ENCODE measurements at places on chromosomes 16 and 17.

DNA sequence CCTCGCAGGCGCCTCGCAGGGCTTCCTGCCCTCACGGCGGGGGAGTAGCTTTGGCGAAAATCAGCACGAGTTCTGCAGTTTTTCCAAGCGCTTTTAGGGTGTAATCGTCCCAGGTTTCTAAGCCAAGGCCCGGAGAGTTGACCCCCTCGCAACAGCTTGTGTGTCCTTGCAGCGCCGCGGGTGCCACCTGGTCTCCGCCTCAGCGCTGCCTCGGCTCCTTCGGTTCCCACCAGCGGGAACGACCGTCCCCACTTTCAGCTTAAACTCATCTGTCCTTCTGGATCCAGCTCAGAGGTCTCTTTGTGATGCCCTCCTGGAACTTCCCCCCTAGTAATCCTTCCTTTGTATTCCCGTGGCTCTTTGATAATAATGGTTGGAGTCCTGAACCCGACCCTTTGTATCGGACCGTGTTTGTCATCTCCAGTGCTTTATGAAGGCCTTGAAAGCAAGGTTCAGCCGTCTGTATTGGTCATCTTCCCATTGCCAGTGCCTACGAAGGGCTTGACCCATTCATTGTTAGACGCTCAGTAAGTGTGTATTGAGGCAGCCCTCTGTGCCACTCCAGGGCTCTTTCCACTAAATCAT, 858 bp upstream of the SMARCE1 start:
- DNase-seq = no peak

- DNase-seq = no peak
These were observed 110.2 kb downstream of the SOCS1 start for GRCh38 chr16:11145819-11146211.

DNA sequence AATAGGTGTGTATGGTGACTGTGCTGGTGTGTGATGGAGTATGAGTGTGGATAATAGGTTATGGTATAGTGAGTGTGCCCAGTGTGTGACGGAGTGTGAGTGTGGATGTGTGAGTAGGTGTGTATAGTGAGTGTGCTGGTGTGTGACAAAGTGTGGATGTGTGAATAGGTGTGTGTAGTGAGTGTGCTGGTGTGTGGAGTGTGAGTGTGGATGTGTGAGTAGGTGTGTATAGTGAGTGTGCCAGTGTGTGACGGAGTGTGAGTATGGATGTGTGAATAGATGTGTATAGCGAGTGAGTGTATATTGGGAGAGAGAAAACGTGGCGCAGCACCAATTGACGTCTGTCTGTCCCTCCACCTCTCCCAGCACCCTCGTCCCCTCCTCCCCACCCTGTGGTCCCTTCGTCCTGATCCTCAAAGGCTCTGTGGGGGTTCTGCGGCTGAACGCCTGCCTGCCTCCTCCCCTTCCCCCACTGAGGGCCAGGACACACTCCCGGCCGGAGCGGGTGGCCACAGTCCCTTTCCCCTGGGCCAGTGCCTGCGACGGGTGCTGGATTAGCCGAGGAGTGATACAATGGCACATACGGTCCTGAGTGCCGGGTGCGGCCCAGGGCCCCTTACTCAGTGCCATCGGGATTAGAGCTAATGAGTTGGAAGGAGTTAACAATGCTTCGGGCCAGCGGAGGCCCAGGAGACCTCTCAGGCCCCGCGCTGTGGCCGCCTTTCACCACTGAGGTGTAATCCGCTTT, 160.0 kb downstream of the MRM1 start:
- DNase-seq = no peak

- DNase-seq = no peak
These were observed 19.9 kb downstream of the TLE7 start for GRCh38 chr16:71421911-71422310.

DNA sequence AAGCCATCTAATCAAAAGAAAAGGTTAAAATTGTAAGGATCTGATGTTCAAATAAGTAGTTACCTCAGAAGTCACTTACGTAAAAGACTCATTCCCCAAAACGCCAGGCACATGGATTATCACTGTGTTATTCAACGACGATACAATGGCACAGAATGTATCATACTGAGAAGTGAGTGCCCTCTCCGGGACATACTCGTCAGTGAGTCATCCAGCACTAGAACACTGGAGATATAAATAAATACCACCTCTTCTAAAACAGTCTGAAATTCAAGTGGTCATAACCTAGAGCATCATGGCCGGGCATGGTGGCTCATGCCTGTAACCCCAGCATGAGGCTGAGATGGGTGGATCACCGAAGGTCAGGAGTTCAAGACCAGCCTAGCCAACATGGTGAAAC, 24.9 kb downstream of the USP31 start:
- DNase-seq = no peak

DNA sequence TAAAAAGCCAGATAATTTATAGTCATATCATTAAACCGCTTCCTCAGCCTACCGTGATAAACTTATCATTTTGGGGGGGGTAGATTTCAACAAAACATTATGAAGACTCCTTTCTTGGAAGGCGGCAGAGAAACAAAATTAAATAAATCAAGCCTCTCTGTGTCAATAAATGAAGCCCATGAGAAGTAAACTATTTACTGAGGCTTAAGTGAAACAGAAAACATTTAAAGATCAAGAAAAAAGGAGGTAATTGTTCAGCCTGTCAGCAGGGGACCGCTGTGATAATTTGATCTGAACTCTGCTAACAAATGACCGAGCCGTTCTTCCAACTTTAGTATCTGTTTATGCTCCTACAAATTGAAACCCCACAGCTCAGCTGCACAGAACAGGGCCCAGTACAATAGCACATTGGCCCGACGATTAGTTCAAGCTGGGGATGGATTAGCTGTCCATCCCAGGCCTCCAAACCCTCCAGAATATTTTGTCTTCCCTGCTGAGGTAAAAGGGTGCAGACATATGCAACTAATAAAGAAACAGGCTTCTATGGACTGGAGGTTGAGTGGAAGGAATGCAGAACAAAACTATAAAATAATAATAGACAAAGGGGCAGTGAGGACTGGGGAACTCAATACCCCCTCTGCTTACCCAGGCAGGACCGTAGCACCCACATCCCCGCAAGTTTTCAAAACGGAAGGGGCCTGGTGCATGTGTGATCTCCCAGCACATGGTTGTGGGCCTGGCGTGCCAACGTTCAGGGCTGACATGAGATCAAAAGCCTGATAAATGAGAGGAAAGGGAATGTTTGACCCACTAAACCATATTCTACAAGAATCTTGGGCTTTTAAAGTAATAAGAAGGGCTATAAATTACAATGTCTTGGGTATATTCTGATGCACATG, 298.1 kb upstream of the IRX5 start:
- DNase-seq = no peak
